Stimulated activated CD4-positive, alpha-beta T cell treated with anti-CD3 and anti-CD28 coated beads, Interleukin-1b, Interleukin-23, amount 100 ng/mL, for 4 hours (primary cell): ENCODE measurements at places on chromosomes 2 and 18.

DNA sequence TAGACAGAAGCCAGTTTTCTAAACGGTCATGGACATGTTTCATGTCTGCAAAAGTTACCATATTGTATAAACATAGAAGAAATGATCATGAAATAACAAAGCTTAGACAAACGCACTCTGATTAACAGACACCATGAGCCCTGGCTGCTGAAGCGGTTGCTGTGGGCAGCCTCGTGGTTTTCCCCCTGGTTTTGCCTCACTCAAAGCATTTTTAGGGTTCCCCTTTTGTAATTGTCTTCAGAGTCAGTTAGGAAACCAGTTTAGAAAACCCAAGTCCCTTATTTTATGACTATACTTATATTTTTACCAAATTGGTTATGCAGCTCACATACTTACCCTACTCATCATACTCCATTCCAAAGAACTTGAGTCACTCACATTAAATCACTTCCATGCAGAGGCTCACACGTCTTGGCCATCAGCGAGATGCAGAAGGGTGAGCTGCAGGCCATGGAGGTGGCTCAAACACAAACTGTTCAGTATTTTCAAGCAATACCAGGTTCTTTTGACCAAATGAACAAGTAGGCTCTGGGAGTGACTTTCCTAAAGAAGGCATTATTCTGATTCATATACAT is 105.6 kb upstream of the SALL3 start:
- no peak for DNase-seq

DNA sequence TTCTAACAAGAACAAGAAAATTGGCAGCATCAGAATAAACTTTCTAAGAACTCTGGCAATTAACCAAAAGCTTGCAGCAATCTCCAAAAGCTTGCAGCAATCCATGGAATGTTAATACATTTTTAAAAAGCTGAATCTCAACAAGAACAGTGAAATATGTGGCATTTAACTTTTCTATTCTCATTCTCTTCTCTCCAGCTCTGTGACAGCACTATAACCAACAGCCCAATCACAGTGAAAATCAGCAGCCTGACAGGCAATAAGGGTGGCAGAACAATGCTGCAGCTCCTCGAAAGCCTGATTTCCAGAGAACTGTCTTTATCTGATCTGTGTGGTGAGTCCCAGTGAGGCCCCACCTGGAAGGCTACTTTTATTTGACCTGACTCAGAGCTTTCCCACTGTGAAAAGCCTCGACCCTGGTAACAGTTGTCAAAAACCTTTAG is 60.0 kb downstream of the TMEM131 start:
- DNase-seq: no peak

- no peak for DNase-seq
Measured at GRCh38 chr18:22044474-22045220, 124.7 kb upstream of the GATA6 start.

DNA sequence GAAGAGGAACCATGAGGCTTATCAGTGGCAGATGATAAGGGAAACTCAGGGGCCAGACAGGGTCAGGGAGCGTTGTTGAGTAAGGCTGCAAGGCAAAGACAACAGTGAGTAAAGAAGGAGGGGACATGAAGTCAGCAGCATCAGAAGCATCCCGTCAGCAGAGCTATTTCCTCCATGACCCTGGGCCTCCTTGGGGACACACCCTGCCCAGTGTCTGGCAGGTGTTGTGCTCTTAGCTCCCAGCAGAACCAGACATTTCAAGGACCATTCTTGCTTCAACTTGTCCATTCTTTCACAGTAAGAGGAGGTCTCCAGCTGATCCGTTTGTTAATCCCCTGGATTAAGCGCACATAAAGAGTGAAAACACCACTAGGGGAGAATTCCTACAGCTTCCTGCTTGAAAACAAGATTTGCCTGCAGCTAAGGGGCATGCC is 88.7 kb upstream of the MEIS1 start:
- no peak for DNase-seq

GRCh38 chr18:7946734-7947377 is 379.7 kb downstream of the PTPRM start:
- no peak for DNase-seq
